Endothelial cell (in vitro differentiated cells): ENCODE measurements at places on chromosomes 3 and 15. TPM values are rescaled to one million over a fixed set of nuclear protein-coding genes. Genes with fewer than 3 reads are reported as not detected.

DNA sequence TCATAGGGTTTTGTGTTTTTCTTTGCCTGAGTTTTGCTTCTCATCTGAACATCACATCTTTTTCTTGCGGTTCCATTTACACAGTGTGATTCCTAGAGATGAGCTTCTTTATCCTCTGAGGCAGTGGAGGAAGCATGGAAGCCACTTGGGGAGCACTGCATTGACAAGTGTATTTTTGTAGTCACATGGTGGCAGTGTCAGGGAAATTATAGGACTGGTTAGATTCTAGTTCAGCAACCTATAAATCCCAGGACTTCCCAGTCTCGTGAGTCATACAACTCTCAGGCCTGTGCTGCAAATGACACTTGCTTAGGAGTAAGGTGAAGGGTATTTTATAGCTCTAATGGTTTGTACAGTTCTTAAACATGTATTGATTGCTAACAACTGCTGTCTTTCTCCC, 58.4 kb downstream of the RBM6 start:
- peaks cover 5% of the 10 kb centered on the region for H3K36me3 ChIP-seq
- no peak overlapping the region for H3K27ac ChIP-seq

GRCh38 chr3:128799653-128800052, 73.7 kb downstream of the RAB7A start:
- peaks cover 35% of the 10 kb centered on the region for H3K36me3 ChIP-seq
- H3K27me3 ChIP-seq = no peaks in the 10 kb centered on the region
- DNase-seq = no peak
- no peak overlapping the region for H3K4me3 ChIP-seq
- H3K27ac ChIP-seq = no peak overlapping the region

DNA sequence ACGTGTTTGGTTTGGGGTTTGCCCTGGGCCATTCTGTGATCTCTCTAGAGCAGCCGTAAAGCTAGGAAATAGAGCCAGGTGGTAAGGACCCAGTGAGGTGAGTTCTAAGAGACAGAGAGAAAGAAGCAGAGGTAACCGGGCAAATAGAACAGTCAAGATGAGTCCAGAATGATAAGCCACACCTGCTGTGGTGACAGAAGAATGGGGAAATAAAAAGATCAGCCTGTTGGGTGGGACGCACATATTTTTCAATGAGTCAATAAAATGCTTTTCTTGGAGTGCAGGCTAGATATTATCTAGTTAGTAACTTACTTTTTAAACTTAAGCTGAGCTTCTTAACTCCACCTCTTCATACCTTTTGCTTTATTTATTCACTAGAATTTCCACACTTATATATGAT, 135.0 kb downstream of the NFKBIZ start:
- no peaks in the 10 kb centered on the region for H3K4me1 ChIP-seq
- no peak for DNase-seq
- H3K27ac ChIP-seq = no peak overlapping the region
- no peaks in the 10 kb centered on the region for H3K27me3 ChIP-seq

DNA sequence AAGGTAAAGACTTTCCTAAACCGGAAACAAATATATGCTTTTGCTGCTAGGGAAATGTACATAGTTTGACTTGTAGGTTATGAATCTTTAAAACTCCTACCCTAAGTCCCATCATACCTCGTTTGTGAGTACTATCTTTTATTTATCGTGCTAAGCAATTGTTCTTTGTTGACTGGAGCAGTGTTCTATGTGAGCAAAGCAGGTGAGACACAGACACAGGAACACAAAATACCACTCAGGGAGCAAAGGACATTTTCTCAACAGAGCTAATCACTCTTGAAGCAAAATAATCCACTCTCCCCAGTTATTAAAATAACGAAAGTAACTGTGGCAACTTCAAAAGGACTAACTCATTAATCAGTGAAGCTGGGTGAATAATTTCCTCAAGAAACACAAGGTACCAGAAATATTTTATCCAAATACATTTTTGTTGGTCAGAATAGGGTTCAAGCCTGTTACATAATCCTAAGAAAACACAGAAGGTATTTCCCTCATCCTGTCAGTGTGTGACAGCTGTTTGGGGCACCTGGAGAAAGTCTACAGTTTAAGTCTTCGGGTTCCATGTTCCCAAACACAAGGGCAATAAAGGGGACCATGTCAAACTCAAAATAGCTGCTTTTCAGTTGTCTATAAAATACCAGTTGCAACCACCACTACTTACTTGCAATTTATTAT, 407.7 kb downstream of the FOXP1 start:
- peaks cover 29% of the 10 kb centered on the region for H3K4me1 ChIP-seq
- H3K27me3 ChIP-seq = peaks cover 2% of the 10 kb centered on the region
- DNase-seq = no peak
- H3K27ac ChIP-seq = no peak overlapping the region
- no peaks in the 10 kb centered on the region for H3K36me3 ChIP-seq

DNA sequence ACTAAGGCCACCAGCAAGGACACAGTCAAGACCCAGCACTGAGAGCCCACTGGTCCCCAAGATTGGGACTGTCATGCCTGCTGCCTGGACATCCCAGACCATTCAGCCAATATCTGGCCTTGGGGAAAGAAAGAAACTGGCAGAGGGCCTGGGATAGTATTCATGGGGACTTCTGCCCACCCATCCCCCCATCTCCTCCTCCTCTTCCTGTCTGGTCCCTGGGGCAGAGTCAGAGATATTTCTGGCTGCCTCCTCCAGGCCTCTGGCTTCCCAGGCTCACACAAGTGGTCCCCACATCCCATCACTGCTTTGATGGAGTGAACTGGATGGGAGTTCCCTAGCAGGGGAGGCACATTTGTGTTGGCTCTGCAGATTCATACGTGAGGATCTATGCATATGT, 4.2 kb upstream of the RASL12 start:
- H3K4me3 ChIP-seq = no peak overlapping the region
- peaks cover 2% of the 10 kb centered on the region for H3K4me1 ChIP-seq
- H3K27me3 ChIP-seq = peaks cover 6% of the 10 kb centered on the region
- no peak overlapping the region for H3K27ac ChIP-seq

DNA sequence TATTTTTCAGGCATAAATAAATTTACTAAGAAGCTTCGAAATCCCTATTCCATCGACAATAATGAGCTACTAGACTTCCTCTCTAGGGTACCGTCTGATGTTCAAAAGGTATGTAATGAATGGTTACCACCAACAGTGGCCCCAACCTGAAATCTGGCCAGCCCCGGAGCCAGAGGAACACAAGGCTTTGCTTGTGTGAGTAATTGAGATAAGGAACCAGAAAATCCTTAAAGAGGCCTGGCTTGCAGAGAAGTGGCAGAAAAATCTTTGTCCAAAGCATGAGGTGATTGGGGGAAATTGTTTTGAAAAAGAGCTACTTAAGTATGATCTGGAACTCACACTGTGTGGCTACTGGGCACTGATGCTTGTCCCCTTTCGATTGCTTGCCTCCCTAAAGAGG, 245.3 kb downstream of the MCTP2 start:
- H3K4me1 ChIP-seq = no peaks in the 10 kb centered on the region
- no peaks in the 10 kb centered on the region for H3K27me3 ChIP-seq
- H3K36me3 ChIP-seq = no peaks in the 10 kb centered on the region
- no peak for DNase-seq
- no peak overlapping the region for H3K27ac ChIP-seq
- H3K4me3 ChIP-seq = no peak overlapping the region

GRCh38 chr15:99006146-99006545, 1.4 kb downstream of the PGPEP1L start:
- H3K27ac ChIP-seq = peak overlapping the region; percentile 52
- peaks cover 4% of the 10 kb centered on the region for H3K27me3 ChIP-seq
- H3K4me1 ChIP-seq = peaks cover 18% of the 10 kb centered on the region
- DNase-seq = no peak
- H3K4me3 ChIP-seq = no peak overlapping the region

DNA sequence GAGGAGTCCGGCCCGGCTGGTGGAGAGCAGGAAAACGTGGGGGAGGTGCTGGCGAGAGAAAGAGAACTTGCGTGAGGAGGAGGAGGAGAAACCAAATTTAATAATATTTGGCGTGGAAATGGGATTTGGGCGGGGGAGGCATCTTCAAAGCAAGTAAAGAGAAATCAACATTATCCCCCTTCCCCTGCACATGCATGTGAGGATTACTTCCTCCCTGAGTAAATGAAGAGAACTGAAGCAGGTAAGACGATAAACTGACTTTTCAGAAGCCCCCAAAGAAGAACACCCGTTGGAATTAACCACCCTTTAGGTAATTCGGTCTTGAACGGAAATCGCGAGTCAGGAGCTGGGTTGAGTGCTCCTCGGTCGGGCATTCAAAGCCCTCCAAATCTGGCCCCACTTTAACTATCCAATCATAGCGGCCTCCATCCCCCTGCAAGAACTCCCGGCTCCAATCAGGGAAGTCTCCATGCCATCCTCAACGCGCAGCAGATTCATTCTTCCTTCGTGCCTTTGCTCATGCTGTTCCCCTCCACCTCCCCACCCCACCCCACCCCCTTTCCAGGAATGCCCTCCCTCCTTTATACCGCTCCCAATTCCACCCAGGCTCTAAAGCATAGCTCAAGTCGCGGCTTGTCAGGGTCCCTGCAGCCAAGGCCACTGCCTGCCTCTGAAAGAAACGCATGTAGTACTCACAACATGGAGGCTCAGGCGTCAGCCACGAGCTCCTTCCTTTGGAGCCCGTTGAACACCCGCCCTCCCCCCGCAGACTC, 545 bp upstream of the RFX7 start:
- peaks cover 17% of the 10 kb centered on the region for H3K4me1 ChIP-seq
- peaks cover 3% of the 10 kb centered on the region for H3K36me3 ChIP-seq

GRCh38 chr3:9111866-9112265, 137.6 kb downstream of the SRGAP3 start:
- H3K4me3 ChIP-seq = no peak overlapping the region
- no peak for DNase-seq
- H3K27ac ChIP-seq = no peak overlapping the region
- H3K27me3 ChIP-seq = peaks cover 3% of the 10 kb centered on the region
- H3K36me3 ChIP-seq = peaks cover 4% of the 10 kb centered on the region

- no peak overlapping the region for H3K4me3 ChIP-seq
- no peaks in the 10 kb centered on the region for H3K27me3 ChIP-seq
- DNase-seq = no peak
- no peaks in the 10 kb centered on the region for H3K4me1 ChIP-seq
- no peak overlapping the region for H3K27ac ChIP-seq
Observed at GRCh38 chr15:61467823-61468222, 238.7 kb upstream of the RORA start.

- no peaks in the 10 kb centered on the region for H3K27me3 ChIP-seq
- DNase-seq = no peak
- H3K4me1 ChIP-seq = peaks cover 7% of the 10 kb centered on the region
- no peak overlapping the region for H3K4me3 ChIP-seq
Observed at GRCh38 chr15:49079340-49080039, 33.2 kb upstream of the SECISBP2L start.

GRCh38 chr3:168071591-168072322, 24.0 kb downstream of the GOLIM4 start:
- no peak overlapping the region for H3K27ac ChIP-seq
- no peaks in the 10 kb centered on the region for H3K27me3 ChIP-seq
- H3K4me1 ChIP-seq = peaks cover 6% of the 10 kb centered on the region
- DNase-seq = no peak
- H3K4me3 ChIP-seq = no peak overlapping the region

GRCh38 chr3:196207833-196208607, 3.2 kb downstream of the ZDHHC19 start:
- H3K4me1 ChIP-seq = peaks cover 4% of the 10 kb centered on the region
- H3K27ac ChIP-seq = peak overlapping the region; percentile 67
- H3K4me3 ChIP-seq = peak overlapping the region; percentile 71

DNA sequence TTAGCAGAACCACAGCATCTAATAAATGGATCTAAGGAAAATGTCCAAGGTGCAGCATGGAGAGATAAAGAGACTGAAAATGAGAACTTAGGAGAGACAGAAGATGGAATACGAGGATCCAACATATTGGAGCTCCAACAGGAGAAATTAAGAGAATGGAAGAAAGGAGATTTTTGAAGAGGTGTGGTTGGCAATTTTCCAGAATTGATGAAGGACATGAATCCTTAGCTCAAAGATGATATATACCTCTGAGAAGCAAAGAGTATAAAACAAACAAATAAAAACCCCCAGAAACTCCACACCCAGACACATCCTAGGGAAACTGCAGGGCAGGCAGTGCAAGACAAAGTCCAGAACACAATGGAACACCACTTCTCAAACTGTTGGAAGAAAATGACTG, 141.2 kb downstream of the MEGF11 start:
- no peak overlapping the region for H3K4me3 ChIP-seq
- H3K27me3 ChIP-seq = peaks cover 2% of the 10 kb centered on the region
- H3K36me3 ChIP-seq = no peaks in the 10 kb centered on the region
- peaks cover 16% of the 10 kb centered on the region for H3K4me1 ChIP-seq
- no peak for DNase-seq

DNA sequence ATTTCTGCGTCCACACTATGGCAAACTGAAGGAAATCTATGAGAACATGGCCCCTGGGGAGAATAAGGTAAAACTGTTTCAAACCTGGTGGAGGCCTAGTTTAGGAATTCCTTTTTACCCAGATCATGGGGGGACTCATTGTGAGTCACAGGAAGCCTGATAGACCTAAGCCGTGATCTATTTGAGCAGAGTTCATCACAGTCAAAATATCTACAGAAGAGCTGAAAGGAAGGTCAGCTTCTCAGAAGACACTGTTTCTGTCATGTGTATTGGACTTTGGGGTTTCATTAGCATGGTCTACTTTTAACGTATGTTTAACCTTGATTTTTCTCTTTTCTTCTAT, 1.3 kb downstream of the PSMD2 start:
- peak overlapping the region; percentile 99 for H3K4me3 ChIP-seq
- no peak for DNase-seq
- H3K36me3 ChIP-seq = peaks cover 35% of the 10 kb centered on the region
- H3K27me3 ChIP-seq = peaks cover 6% of the 10 kb centered on the region
- H3K27ac ChIP-seq = peak overlapping the region; percentile 92
- H3K4me1 ChIP-seq = peaks cover 14% of the 10 kb centered on the region

DNA sequence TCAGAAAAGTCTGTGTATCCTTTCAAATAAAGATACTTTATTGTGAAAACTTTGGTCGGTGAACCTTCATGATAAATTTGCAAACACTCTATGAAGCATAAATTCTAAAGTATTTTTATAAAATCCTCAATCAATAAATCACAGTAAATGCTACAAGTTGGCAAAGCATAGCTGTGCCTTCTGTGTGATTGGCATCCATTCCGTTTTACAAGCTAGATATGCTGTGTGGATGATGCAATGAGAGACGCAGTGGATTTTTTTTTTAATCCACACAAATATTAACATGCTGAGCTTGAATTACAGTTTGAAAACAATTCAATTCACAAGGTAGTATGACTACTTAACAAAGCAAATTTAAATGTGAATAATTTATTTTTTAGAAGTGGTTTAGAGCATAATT, 937.2 kb downstream of the ZPLD1 start:
- no peaks in the 10 kb centered on the region for H3K36me3 ChIP-seq
- no peak overlapping the region for H3K4me3 ChIP-seq

DNA sequence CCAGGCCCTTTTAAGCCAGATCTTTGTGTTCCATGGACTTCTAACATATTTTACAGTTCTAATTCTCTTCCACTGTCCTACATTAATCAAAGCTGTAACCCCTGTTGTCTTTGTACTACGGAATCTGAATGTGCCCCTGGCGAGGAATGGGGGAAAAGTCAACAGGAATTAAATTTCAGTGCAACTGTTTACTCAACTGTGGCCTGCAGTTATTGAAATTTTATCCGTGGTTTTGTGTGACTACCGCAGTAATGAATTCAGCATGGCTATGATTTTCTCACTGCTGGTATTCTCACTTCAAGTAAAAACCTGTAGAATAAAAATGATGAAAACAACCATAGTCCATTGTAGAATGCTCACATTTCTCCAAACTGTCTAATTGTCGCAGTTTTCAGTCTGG, 388.0 kb downstream of the FOXP1 start:
- no peak overlapping the region for H3K4me3 ChIP-seq
- no peaks in the 10 kb centered on the region for H3K36me3 ChIP-seq
- no peak for DNase-seq
- H3K4me1 ChIP-seq = peaks cover 5% of the 10 kb centered on the region

Gene LTK
- 25.7 TPM for total RNA-seq

Gene PLA2G4F
- total RNA-seq = not detected

Gene CCR9
- not detected for total RNA-seq

Gene ACOX2
- total RNA-seq = 1.1 TPM
